ENCODE measurements at places on chromosomes 13 and 19. TPM values are rescaled to one million over a fixed set of nuclear protein-coding genes. Genes with fewer than 3 reads are reported as not detected.

PLIN4 gene
- total RNA-seq: 0.06 TPM

LRP3 gene
- 0.55 TPM for total RNA-seq

GRCh38 chr13:24124789-24125476, 35.6 kb upstream of the SPATA13 start:
- no peak for DNase-seq

- no peak for DNase-seq
Observed at GRCh38 chr19:17289489-17289888, 7.8 kb downstream of the ANKLE1 start.

DNA sequence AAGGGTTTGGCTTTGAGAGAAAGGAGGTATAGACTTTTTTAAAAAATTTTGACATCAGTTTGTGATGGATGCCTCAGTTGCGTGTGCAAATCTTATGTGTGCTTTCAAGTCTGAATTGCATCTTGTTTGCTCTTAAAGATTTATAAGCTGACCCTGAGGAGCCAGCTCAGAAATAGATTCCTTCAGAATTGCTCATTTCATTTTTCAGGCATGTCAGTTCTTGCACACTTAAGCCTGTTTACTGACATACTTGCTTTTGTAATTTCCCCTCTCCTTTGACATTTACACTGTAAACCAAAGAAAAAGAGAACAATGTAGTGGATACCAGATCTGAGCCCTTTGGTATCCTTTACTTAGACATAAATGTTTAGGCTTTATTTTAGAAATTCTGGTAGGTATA, 87.6 kb downstream of the RNF17 start:
- DNase-seq: no peak

- no peak for DNase-seq
Observed at GRCh38 chr19:7658219-7658686, 10.6 kb upstream of the RETN start.

DNA sequence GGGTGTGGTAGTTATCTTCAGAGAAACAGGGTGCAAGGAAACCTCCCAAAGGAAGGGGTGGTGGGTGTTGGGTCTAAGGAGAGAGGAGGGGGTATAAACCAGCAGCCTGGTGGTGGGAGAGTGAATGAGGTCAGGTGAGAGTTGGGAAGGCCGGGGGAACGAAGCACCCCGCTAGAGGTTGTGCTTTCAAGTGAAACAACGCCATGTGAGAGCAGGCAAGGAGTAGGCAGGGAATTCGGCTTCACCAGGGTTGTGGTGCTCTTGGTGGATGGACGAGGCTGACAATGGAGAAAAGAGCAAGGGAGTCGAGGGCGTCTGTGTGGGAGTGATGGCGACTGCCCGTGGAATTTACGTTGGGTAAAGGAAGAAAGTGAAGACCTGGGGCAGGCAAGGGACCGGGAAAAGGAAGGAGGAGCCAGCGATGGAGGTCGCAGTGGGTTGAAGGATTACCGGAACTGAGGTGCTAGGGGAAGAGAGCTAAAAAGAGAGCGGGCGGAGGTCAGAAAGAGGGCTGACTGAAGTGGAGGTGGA, 2.1 kb upstream of the MLNR start:
- no peak for DNase-seq

GRCh38 chr19:5624741-5625278, 1.9 kb downstream of the SAFB start:
- no peak for DNase-seq

- DNase-seq: no peak
Observed at GRCh38 chr13:47039106-47039505, 142.3 kb upstream of the HTR2A start.

DNA sequence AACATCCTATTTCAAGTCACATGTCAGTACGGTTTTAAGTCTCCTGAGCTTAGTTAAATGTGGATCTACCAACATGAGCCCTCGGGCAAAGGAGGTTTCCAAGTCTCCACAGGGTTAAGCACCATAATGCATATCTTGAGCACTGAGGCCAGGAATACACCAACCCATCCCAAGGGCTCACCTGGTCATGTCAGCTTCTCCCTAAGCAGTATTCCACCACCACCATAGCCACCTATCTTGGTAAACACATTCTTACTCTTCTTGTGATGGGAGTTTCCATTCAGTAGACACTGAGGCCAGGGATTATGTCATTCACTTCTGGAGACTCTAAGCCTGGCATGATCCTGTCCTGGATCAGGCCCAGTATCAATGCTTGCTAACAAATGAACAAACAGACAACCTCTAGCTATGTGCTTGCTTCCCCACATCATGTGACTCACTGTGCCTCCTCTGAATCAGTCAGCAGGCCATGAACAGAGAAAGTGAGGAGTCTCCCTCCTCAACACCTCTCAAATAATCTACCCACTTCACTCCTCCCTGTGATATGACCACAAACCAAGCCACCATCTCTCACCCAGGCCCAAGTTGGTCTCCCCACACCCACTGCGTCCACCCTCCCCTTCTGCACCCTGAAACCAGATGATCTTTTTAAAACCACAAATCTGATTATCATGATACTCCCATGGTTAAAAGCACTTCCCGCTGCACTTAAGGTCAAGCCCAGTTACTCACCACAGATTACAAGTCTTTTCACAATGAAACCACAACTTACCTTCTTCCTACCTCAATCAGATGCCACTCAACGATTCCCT, 5.8 kb downstream of the PEG3 start:
- DNase-seq: no peak

DNA sequence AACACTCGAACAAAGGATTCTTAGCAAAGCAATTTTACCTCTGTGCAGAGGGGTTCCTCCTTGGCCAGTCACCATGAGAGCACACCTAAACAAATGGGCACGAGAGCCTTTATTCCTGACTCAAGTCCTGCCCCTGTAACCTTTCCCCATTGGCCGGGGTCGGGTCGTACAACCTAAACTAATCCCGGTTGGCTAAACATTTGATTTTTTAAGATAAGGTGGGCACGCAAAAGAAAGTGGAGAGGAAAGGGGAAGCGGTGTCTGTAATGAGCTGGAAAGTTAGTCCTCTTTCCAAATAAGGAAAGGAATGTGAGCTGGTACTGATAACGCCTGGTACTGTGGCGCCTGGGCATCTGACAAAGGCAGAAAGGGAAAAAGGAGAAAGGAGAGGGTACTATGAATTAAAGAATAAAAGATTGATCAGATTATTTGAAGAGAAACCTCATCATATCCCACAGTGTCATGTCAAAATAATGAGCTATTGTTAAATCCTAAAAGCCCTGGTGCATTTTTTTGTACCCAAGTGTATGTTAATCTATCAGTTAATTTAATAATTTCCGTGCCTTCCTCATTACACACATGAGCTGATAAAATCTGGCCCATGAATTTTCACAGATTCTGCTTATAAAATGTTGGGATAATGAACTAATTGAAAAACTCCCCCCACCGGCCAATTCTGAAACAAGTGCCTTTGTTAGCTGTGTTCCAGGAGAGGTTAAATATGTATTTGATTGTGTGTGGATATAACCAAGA, 335.7 kb downstream of the RFC3 start:
- DNase-seq: no peak

ZNF610 gene
- 1.3 TPM for total RNA-seq

DNA sequence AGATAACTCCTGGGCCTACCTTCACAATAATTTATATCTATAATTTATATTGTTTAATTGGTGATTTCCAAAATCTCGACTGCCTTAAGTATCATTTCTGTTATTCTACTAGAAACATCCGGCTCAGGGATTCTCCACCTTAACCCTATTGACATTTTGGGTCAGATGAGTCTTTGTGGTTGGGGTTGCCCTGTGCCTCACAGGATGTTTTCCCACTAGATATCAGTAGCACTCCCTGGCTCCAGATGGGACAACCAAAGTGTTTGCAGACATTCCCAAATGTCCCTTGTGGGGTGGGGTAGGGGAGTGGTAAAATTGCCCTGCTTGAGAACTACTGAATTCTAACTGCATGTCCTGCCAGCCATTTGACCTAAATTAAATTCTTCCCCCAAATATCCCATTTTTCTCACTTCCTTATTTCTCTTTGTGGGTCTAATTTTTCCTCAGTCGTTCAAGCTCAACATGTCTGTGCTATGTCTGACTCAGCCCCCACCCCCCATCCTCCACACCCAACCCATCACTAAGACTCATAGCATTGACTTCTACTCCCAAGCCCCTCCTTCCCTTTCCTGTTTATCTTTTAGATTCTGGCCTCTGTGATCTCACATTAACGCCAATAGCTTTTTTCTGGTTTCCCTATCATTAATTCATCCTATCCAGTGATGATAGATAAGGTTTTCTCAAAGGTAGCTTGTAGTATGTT, 545.1 kb downstream of the EFNB2 start:
- no peak for DNase-seq

ZNF442 gene
- 0.98 TPM for total RNA-seq

TYK2 gene
- 331 TPM for total RNA-seq

ALG5 gene
- total RNA-seq: 20.3 TPM

All from T-cell (primary cell).